ENCODE measurements at places on chromosomes 13 and 19.

GRCh38 chr13:50760751-50761150 is 82.7 kb downstream of the DLEU7 start:
- no peak for DNase-seq

- no peak for DNase-seq
Observed at GRCh38 chr13:71477735-71478134, 389.3 kb downstream of the DACH1 start.

DNA sequence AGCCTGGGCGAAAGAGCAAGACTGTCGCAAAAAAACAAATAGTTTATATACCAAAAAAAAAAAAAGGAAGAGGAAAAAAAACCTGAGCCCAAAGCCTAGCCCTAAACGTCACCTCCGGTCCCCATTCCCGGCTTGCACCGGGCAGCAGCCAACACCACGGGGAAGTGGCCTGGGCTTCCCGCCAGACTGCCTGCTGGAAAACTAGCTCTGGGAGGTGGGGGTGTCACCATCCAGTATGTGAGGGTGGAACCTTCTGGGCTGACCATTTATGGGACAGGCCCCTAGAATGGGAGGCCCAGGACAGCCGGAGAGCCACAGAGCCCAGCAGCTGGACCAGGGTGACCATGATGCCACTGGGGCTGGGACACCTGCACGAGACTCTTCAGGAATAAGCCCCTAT is 37.3 kb downstream of the IL12RB1 start:
- no peak for DNase-seq

- DNase-seq, result no peak
Observed at GRCh38 chr19:42005504-42005903, 11.5 kb upstream of the ATP1A3 start.

DNA sequence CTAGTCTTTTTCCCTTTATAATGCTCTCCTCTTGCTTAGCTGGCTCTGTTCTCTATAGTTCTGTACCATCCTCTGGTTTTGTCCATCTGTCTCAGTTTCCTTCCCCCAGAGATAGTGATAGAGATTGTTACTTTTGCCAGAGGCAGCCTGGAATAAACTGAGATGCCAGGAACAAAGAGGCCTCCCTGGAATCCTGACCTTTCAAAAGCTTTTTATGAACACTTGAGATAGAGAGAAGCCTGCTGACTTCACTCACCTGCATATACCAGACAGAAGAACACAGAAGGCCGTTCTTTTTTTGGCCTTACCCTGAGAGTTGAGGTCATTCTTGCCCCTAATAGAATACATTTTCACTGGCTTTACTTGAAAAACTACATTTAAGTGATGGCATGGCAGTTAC is 150.2 kb downstream of the LHFPL6 start:
- no peak for DNase-seq

DNA sequence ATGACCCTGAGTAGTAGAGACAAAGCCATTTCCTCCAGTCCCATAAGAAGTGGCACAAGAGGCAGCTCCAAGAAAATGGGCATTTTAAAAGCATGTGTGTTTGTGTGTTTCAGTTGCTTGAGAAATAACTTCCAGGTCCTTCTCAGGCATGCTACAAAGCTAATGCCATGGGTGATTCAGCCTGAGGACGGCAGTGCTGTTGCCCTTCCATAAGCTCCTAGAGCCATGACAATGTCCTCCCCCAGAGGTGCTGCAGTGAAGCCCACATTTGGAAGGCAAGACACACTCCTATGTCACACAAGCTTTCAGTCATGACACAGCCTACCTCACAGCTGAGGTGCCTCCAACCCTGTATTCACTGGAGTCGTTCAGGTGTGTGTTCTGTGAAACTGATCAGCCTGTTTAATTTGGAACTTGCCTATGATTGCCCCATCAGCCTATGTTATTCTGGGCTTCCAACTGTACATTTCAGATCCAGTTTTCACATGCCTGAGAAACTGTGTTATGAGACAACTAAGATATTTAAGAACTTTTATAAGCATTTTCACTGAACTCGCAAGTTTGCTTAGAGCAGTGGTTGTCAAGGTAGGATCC is 213.6 kb downstream of the FOXO1 start:
- no peak for DNase-seq

- no peak for DNase-seq
Observed at GRCh38 chr19:54875506-54875905, 1.5 kb downstream of the FCAR start.

- DNase-seq, result no peak
Observed at GRCh38 chr19:11984986-11985385, 20.1 kb downstream of the ZNF763 start.

Data from vagina (tissue), 2 donors.